ENCODE measurements at places on chromosomes 11 and 22. TPM values are rescaled to one million over a fixed set of nuclear protein-coding genes. Genes with fewer than 3 reads are reported as not detected.

DDX6 gene
- 283 TPM for total RNA-seq

IL18 gene
- 2.0 TPM for total RNA-seq

VPREB1 gene
- not detected for total RNA-seq

APOBEC3B gene
- not detected for total RNA-seq

ADAMTS15 gene
- total RNA-seq: 4.7 TPM

SERPING1 gene
- 9.0 TPM for total RNA-seq

DNA sequence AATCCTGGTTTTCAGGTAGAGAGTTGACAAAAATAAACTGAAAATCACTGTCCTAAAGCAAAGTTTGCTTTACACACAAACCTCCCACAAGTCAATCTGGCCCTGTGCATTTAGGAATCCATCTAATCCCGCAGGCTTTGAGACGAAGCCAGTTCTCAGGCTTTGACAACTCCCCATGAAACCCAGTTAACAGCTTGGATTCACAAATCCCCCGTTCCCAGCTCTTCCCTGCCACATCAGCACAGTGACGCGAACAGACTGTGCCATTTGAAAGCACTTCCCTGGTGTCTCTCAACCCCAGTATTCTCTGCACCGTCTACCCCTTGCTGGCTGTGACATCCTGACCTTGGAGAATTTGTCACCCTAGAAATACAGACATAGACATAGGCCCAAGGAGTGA is 117.8 kb downstream of the OPCML start:
- DNase-seq: no peak

- no peak for DNase-seq
These were observed 241.5 kb downstream of the DDX10 start for GRCh38 chr11:108906329-108906728.

DNA sequence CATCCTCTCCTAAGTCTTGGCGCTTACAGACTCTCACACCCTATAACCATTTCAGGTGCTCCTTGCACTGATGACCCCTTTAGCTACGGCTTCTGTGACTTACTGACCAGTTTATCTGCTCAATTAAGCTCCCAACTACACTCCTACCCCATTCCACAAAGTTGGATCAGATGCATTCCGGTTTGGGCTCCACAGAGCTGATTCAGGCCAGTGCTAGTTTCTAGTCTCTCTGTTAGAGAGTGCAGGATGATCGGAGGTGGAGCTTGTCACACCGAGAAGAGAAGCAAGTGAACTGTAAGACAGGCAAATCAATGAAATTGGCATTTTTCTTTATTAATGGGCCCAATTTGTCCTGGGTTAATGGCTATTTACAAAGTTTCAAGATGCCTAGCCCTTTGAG is 436.8 kb upstream of the CADM1 start:
- DNase-seq: no peak

DNA sequence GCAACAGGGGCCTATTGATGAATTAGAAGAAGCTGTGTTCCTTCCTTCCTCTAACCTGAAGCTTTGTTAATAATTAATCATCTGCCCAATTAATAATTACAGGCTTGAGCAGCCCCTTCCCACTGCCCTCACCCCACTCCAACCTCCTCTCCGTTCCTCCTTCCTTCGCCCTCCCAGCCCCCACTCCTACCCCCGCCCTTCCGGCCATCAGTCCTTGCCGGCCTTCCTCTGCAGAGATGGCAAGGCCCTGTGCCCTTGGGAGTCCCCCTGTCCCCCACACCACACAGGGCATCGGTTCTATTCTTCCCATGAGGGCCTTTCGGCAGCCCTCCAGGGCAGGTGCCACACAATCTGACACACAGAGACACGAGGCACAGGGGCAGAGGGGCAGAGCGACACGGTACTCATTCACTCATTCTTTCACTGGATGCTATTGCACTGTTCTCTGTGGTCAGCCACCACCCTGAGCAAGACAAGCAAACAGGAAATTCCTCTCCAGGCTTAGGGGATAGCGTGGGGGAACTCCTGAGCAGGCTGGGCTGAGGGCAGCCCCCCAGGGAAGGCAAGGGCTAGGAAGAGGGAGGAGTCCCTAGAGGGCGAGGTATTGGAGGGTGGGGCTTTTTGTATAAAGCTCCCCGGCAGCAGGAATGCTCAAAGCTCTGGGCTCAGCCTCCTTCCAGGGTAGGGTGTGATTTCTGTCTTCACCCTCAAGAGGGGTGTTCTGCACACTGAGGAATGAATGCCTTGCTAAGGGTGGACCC is 14.7 kb downstream of the MGAT3 start:
- no peak for DNase-seq

DNA sequence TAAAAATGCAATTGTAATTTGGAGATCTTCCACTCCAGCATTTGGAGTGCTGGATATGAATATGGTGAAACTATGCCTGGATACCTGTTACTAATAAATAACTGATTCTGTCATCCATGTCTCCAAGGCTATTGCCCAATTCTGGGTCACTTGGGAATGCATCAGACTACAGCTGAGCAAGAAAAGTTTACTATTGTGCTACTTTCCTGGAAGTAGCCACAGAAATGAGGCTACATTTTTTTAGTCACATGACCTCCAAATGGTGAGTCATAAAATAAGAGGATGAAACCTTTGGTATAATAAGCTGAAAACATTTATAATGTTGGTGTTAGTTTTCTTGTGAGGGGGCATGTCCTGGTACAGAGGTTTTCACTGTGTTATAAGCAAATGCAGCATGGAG is 44.4 kb downstream of the DCDC1 start:
- DNase-seq: no peak

DNA sequence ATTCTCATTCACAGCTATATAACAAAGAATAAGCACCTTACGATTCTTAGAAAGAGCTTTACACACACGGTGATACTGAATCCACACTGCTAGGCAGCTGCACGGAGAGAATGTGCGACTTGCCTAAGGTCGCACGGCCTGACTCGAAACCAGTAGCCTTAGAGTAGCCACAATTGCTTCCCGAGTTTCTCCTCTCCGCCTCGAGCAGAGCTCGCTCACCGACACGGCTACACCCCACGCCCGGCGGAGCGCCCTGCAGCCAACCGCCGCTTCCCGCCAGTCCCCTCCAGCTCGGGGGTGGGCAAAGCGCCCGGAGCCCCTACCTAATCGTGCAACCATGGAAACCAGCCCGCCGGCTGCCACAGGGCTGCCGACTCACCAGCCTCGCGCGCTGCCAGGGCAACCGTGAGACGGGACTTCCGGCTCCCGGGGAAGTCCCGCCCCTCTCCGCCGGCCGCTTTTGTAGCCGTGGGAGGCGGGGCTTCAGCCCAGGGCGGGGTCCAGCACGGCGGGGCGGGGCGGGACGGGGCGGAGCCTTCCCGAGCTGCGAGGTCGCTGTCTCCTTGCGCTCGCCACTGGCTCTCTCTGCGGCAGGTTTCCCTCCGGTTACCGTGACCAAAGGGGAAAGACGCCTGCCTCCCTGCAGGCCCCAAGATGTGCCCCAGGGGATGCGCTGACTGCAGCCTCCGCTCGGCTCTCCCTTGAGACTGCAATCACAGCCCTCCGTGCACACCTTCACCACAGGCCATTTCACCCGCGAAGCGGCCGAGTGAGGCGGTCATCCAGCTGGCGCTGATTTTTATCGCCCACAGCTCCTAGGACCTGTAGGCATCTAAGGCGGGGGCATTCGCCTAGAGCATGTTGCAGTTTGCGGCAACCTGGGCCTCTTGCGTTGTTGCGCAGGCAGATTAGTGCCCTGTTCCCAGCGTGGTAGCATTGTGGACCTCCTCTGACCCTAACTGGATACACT is 1.1 kb downstream of the BSCL2 start:
- DNase-seq: peak; percentile 94

All from occipital lobe (tissue), 3 donors.